ENCODE measurements at places on chromosomes 7 and 10.

GRCh38 chr7:126150278-126150958 is 1102.3 kb downstream of the GRM8 start:
- no peak for DNase-seq

GRCh38 chr7:79282070-79282694 is 171.3 kb downstream of the MAGI2 start:
- no peak for DNase-seq

GRCh38 chr10:126661356-126661755 is 9.1 kb downstream of the C10orf90 start:
- no peak for DNase-seq

DNA sequence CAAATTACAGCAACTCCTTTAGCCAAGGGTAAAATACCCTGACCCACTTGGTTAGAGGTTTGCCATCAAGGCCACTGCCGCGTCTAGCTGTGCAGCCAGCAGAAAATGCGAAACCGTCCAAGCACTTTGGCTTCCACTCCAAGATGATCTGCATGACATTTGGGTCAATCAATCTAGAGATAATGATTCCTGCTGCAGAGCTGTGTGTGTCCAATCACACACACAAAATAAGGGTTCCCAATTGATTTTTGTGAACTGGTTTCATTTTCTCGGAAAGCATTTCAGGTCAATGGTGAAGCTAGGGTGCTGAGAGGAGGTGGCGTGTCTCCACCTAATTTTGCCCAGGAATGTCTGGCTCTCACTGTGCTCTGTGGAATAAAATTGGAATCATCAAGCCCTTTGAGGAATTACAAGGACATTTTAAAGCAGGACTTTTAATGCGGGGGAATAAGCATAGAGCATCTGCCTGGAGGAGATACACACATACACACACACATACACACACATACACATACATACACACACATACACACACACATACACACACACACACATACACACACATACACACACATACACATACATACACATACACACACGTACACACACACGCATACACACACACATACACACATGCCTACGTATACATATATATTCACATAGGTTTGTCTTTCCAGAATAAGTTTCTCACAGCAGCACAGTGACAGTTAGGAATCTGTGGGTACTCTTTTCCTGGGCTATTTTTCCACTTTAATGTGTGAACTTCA is 59.5 kb downstream of the ACADSB start:
- DNase-seq: no peak

DNA sequence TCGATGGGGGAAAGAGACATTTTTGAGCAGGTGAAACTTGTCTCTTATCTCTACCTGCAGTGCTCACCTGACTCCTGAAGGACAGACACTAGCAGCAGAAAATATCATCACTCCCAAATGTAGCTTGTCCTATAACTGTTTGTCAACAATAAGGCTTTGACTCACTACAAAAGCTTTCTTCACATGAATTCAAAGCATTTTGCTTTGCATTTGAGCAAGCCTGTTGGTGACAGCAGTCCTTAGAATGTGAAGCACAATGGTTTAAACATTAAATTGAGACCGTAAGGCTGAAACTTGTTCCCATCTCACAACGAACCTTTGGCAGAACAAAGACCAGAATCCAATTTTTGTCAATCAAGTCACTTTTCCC is 30.6 kb upstream of the ZNRF2 start:
- DNase-seq: no peak

- no peak for DNase-seq
These were observed 36.6 kb upstream of the ATP6V0A4 start for GRCh38 chr7:138834583-138834982.

Data from activated T-helper 1 cell treated with anti-CD3 and anti-CD28 coated beads, Interleukin-2, amount 50 U/mL, for 16 hours (primary cell).